ENCODE measurements at places on chromosomes 7 and 10.

GRCh38 chr10:87585565-87586514 is 73.8 kb upstream of the PAPSS2 start:
- DNase-seq, result no peak

DNA sequence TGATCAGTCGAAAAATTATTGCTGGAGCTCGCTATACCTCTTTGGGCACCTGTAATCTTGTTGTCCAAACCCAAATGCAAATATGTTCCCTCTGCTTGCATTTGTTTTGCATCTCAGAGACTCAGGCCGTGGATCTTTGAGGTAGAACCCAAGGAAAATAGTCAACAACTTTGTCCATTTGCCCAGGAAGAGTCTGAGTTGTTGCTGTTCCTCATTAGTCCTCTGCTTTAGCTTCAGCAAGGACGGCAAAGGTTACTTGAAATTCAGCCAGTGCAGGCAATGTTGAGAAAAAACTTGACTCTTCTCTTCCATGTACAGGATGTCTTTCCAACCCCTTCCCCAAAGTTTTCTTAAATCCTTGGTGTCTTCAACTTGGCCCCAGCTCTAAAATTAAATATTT is 45.8 kb downstream of the PDK4 start:
- no peak for DNase-seq

GRCh38 chr10:71036297-71036966 is 148.1 kb upstream of the PCBD1 start:
- DNase-seq, result no peak

DNA sequence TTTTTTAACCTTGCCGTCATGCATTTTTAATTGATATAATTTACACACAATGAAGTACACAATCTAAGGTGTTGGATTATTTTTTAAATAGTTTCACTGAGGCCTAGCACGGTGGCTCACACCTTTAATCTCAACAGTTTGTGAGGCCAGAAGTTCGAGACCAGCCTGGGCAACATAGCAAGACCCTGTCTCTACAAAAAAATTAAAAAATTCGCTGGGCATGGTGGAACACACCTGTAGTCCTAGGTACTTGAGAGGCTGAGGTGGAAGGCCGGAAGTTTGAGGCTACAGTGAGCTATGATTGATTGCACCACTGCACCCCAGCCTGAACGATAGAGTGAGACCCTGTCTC is 92.8 kb upstream of the OIT3 start:
- DNase-seq, result no peak

DNA sequence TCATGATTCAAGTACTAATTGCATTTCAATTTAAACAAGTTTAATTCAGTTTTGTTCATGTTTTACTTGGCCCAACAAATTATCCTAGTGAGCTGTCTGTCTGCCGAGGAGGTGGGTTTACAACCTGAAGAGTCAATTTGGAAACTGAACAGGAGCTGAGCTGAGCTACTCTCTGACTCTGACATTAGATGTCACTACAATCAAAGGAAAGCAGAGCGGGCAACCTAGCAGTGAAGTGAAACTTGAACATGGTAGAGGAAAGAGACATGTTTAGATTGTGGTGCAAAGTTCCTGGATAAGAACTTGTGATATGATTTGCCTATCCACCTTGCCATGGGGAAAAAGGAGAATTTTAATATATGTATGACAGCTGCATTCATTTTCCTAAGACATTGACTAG is 9.6 kb upstream of the AGR3 start:
- DNase-seq, result peak; percentile 30

- no peak for DNase-seq
Measured at GRCh38 chr7:16985621-16986020, 103.8 kb upstream of the AGR3 start.

GRCh38 chr7:29835718-29836117 is 29.4 kb downstream of the WIPF3 start:
- DNase-seq, result no peak

GRCh38 chr10:105844241-105844640 is 1203.2 kb downstream of the SORCS3 start:
- DNase-seq, result peak; percentile 35

- DNase-seq, result no peak
Measured at GRCh38 chr7:128358233-128358632, 3.3 kb downstream of the PRRT4 start.

- no peak for DNase-seq
Measured at GRCh38 chr10:96415891-96416554, 57.2 kb upstream of the OPALIN start.
